ENCODE measurements at places on chromosomes 12 and 14.

DNA sequence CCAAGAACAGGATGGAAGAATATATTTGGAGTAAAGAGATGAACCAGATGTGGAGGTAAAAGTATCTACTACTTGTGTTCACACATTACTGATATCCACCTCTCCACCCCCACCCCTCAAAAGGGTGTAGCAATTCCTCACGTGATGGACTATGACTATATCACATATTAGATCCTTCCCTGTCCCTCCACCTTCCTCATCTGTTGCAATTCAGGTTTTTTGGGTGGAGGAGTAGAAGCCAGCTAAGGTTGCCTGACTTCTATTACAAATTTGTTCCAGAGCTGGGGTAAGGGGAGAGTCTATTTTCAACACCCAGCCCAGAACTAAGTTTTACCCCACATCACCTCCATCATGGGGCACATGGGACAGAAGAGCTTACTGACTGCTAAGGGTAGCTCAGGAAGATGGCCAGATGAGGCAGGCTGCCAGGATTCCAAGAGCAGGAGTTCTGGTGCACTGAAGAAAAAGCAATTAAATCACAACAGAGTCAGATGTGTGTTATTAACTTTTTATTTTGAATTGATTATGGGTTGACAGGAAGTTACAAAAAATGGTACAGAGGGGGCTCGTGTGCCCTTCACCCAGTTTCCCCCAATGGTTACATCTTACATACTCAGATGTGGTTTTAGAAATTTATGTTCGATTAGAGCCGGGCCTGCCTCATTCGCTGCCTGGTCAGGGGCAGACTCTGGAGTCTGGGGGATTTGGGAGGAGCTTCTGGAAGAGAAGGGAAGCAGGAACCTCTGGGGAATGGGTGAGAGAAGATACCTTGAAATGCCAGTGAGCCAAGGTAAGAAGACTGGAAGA, 2.1 kb downstream of the RNASE13 start:
- no peak for DNase-seq

DNA sequence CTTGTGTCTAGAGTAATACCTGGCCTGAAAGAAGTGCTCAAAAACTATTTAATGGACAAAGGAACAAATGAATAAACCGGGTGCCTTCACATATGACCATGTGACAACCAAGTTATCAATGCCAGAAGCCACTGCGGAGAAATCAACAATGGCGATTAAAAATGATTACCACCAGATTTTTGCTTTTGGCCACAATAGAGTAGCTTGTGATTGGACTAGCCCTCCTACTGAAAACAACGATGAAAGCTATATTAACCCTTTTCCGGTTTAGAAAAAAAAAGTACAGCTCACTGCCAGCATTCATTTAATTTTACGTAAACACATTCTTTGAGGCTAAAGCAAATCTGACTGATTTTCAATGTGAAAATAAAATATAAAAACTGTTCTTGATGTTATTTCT, 41.6 kb upstream of the TTC7B start:
- no peak for DNase-seq

- no peak for DNase-seq
These were observed 520.0 kb upstream of the CCDC196 start for GRCh38 chr14:65966188-65966587.

GRCh38 chr14:66575939-66576338, 68.0 kb downstream of the GPHN start:
- DNase-seq: no peak

DNA sequence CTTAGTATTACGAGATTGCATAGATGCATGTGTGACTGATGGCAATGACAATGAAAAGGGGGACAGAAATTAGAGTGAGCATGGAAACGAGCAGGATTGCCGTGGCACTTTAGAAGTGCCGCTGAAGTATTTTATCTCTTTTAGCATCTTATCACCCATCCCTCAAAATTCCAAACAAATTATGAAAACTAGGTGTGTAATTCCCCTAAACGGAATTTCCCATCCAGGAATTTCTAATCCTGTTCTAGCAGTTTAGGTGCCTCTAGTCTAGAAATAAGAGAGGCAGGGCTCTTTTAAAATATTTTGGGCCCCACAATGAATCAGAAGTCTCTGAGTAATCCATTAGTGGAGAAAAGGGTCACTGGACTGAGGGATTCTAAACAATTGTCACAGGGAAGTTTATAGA, 947 bp downstream of the TMEM52B start:
- no peak for DNase-seq

DNA sequence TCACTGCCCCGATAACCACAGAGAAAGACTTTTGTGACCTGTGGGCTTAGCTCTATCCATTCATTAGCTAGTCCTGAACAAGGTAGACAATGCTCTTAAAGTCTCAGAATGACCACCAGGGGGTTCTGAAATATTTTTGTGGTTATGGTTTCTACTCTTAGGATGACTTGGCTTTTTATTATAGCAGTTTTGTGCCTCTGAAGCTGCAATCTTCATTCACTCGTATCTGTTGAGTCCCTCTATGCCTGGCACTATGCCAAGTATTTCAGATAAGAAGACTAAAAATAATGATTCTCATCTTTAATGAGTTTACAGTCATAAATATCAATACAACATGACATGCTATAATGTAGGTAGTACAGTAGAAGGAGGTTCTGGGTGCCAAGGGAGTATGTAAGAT, 130.8 kb upstream of the TRHDE start:
- DNase-seq: peak; percentile 25

GRCh38 chr12:1928439-1929121, 10.1 kb upstream of the CACNA2D4 start:
- no peak for DNase-seq

DNA sequence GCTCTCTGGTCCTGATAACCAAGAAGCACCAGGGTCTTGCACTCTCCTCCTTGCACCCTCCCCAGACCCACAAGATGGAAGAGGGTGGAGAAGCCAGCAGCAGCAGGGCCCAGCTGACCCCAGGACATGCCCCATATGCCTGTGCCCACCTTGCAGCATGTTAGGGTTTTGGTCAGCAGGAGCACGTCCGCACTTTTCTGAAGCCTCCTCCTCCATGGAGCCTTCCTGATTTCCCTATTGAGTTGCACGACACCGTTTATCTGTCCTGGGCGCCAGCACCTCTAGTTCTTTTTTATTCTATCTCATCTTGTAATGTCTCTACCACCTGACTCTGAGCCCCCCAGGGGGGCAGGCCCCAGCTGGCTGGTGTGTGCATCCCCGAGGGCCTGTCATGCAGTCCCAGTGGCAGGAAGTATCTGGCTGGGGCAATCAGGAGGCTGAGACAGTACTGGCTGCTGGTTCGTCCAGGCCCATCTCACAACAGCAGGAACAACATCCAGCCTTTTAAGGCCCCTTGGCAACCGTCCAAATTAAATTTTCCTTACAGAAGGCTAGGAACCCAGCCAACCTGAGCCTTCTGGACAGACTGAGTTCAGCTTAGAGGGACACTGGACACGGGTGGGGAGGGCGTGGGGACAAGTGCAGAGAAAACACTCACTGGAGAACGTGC, 39.6 kb downstream of the CCDC85C start:
- DNase-seq: no peak

GRCh38 chr12:123816896-123817537, 54.9 kb downstream of the DNAH10 start:
- no peak for DNase-seq

GRCh38 chr12:75996861-75997447, 34.6 kb downstream of the PHLDA1 start:
- DNase-seq: no peak

- no peak for DNase-seq
These were observed 155.4 kb downstream of the DIO2 start for GRCh38 chr14:80055667-80056496.

GRCh38 chr12:123251403-123252076, 18.3 kb downstream of the MTRFR start:
- no peak for DNase-seq

GRCh38 chr12:89544681-89545184, 18.9 kb upstream of the POC1B start:
- no peak for DNase-seq

GRCh38 chr12:47123730-47124129, 44.0 kb upstream of the AMIGO2 start:
- no peak for DNase-seq

DNA sequence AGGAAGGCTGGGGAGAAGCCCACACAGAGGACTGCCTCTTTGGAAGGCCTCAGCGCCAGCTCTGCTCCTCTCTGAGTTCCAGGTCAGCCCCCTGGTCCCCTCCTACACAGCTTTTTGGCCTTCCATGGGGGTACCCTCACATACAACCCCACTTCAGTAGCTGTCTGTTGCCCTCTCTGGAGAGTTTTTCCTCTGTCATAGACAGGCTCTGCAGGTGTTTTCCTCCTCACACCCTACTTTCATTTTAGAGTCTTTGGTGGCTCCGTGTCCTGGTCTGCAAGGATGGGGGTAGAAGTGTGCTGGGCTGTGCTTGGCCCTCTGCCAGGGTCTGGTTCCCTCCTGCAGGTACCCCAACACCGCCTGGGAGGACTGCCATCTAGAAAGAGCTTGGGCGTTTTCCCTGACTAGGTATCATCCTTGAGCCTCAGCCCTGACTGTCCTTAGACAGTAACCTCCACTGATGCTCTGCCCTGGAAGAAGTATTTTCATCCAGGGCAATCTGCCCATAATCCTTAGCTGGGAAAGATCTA, 15.1 kb downstream of the ZDHHC22 start:
- DNase-seq: no peak

DNA sequence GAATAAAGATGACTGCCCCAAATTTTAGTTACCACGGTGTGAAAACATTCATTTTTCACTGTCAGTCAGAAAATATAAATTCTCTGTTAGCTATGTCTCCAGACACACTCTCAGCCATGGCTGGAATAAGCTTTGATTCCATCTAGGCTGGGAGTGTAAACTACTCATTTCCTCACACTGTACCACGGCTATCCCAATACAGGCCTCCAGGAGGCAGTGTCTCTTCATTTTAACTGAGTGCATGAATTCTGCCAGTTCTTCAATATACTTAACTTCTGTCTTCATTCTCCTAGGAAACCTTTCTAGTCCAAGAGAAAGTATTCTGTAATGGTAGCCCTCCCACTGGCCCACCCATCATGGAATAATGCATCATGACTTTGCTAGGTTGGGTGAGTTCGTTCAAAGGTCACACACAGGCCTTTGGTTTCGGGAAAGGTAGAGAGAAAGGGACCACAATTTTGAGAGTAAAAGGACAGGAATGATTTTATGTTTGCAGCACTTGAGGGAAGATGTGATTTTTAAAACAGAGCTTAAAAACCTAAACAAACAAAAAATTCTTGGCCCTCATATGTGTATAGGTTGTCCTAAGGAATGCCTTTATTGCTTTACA, 381.1 kb downstream of the SEC23A start:
- peak; percentile 18 for DNase-seq

DNA sequence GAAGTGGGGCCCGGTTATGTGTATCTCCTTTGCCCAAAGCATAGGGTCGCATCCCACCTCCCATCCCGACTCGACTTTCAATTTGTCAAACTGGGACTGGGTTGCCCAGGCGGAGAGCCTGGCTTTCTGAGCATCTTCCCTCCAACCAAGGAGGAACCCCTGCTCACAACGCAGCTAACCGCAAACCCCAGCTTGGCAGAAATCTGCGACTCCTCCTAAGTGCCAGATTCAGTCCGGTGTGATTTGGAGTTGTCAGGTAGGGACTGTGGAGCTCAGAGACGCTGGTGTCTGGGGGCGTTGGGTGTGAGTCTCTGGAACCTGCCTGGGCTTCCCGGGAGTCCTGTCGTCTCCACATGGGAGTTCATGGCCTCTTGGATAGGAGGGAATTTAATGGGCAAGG, 1126.7 kb downstream of the AACS start:
- DNase-seq: no peak

GRCh38 chr14:68307790-68308168, 485.1 kb downstream of the ZFP36L1 start:
- no peak for DNase-seq

GRCh38 chr14:90062127-90062794, 467 bp downstream of the KCNK13 start:
- DNase-seq: no peak

GRCh38 chr12:106743270-106743988, 31.1 kb upstream of the RIC8B start:
- DNase-seq: no peak

DNA sequence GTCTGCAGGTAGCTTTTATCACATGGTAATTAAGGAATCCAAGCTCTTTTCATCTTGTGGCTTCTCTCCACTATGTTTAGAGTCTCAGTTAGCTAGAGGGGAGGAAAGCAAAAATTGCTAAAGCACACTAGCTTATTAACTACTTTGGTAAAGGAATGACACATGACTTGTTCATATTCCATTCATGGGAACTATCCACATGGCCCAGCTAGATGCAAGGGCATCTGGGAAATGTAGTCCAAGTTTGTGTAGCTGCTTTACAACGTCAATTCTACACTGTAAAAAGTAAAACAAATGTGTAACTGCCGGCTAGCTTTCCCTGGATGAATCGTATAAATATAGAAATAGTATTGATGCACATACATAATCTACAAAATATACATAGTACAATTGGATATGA, 244.5 kb upstream of the LRFN5 start:
- DNase-seq: no peak

DNA sequence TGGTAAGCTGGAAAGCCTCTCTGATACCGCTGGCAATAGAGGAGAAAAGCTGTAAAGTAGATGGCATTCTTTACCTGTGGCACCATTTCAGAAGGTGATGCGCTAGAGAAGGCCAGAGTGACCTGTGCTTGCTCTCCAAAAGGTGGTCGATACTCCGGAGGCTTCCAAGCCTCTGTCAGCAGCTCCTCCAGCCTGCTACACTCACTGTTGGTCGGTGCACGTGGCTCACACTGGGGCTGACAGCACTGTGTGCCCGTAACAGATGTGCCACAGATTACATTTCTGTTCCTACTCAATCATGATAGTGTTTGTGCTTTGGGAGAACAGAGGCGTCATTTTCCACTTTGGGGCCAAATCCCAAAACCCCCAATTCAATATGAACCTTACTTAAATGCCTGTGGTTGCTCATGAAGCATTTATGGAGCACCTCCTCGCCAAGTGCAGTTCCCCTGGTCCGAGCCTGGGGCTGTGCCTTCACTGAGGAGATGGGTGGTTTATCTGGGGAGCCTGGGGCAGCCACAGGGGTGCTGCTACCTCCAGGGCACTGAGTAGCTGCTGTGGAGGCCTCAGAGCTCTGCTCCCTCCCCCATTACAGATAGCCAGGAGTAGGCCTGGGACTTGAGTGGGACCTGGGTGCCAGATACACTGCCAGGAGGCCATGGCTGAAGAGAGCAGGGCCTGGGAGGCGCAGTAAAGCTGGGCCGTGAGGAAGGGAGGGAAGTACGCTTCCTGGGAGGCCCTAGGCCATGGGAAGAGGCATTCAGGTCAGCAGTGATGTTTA, 26.8 kb downstream of the CCNK start:
- DNase-seq: no peak

- DNase-seq: no peak
These were observed 521.3 kb upstream of the TMEM132C start for GRCh38 chr12:127745469-127746212.

GRCh38 chr14:98456231-98456630, 815.8 kb downstream of the BCL11B start:
- DNase-seq: no peak

DNA sequence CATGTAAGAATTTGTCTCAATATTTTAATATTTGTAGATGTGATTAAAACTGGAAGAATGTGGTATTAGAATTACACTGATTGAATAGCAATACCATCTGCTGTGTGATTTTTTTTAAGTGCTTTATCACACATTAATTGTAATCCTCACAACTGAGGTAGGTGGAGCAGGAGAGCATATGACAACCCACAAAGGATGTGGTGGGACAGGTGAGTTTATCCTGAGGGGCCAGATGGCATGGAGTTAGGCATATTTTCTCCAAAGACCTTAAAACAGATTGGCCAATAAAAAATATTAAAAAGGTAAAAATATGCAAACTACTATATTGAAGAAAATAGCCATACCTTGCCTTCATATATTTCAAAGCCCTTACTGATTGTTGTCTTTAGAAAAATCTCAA, 7.8 kb downstream of the LRRC10 start:
- DNase-seq: no peak

- DNase-seq: no peak
These were observed 33.0 kb downstream of the RASSF9 start for GRCh38 chr12:85803231-85803630.

Measured in GM12864 (cell line).